HuH-7 (cell line): ENCODE measurements at places on chromosomes 1 and 21.

DNA sequence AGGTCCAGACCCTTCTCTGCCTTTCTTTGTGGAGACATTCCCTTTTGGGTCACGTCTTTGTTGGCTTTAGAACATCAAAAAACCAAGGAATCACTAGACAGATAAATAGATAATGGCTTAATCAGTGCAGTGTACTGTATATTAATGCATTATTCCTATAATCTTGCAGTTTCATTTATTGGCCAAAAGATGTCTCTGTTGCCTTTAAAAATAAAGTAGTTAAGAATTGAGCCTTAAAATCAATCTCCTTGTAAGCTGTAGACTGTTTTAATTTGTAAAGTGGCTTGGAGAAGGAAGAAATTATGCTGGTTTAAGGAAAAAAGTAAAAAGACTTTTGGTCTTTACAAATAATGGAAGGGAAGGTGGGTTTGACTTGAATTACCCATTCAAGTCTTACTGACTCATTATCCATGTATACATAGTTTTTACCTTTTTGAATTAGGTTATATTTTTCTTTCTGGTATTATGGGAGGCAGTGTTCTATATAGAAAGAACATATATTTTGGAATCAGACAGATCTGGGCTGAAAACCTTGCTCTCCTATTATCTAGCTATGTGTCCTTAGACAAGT, 84.6 kb downstream of the VPS13D start:
- DNase-seq = peak; percentile 18

DNA sequence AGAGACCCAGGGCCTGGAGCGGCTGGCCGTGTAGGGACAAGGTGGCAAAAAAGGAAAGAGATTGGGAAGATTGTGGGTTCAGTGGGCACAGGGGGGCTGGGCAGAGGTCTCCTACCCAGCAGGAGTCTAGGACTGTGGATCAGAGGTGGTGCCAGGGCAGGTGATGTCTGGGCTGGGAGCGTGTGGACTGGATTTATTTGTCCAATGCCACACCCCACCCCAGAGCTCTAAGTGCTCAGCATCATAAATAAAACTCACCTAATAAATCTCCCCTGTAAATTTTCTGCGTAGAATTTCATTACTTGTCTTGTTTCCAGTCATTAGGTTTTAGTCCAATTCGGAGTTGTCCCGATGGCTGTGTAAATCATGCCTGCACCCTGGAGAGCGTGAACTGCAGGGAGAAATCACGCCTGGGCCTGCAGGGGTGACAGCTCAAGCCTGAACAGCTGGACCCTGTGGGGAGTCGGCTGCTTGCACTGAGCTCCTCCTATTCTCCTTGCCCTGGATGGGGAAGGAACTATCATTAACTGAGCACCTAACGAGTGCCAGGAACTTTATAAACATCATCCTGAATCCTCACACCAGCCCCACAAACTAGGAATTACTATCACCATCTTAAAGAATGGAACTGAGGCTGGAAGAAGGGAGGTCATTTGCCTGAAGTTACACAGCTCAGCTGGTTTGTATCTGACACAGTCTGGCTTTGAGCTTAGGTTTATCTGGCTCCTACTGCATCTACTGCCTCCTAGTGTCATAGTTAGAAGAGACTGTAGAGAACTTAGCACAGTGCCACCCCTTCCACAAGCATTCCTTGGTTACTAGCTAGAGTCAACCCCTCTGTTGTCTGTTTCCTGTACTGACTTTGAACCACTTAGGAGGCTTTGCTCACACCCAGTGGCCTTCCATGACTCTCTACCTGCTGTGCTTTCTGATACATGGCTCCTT, 25.0 kb upstream of the POU3F1 start:
- peak; percentile 45 for DNase-seq

DNA sequence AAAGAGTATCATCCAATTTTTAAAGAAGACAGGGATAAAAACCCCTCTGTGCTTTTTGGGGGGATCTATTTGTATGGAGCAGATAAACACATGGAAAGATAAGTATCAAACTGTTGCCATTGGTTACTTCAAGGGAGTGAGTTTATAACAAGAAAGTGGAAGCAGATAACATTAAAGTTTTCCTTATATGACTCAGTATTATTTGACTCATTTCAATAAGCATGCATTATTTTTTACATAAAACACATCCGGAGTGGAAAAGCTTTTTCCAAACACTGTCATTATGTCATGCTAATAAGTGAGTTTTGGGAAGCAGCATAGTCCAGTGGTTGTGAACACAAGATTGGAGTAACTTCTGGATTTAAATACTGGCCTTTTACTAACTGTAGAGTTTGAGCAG, 452.2 kb downstream of the LTN1 start:
- DNase-seq = no peak

- DNase-seq = no peak
Observed at GRCh38 chr1:15020943-15021745, 132.4 kb upstream of the TMEM51 start.

DNA sequence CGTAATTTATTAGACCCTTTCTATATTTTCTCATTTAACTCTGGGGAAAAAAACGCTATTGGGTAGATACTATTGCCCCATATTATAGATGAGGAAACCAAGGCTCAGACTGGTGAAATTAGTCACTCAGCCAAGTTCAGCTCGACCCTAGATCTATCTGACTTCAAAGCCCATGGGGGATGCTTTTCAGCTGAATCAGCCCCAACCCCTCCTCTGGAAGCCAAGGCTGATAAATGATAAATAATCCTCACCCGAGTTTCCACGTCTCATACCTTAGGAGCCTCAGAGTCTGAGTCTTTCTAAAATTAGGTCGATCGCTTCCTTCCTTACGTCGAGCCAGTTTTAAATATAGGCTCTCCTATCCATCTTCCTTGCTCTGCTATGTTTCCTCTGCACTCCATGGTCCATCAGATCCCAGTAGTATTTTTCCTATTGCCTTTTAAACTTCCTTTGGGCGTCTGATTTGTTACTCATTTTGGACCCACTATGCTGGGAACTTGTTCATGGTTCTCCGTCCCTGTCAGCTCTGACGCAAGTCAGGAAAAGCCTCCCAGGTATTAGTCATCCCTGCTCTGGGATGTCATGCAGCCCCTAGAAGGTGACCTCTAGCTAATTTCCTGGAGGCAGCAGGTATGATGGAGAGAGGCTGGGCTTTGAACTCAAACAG, 122.8 kb downstream of the PLPP3 start:
- no peak for DNase-seq

DNA sequence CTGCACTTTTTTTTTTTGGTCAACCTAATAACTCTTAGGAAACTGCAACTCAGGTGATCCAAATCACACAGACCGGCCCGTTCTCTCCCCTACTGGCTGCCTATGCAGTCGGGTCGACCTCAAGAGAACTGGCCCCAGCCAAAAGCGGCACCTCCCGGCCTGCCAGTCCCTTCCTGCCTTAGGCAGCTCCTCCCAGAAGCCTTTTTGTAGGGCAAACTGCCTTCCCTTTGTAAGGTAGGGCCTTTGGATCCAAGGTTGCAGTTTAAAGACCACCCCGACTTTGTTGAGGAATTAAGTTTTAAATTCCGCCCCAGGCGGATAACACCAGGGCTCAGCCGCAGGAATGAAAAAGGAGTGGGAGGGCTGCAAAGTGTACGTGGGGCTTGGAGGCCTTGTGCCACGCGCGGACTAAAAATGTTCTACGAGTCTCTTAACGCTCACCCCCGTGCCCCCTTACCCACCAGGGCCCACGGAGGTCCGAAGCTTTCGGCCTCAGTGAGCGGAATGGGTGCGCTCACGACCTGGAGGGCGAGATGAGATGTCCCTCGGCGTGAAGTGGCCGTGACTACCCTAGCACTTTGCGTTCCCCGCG, 642 bp upstream of the ST3GAL3 start:
- no peak for DNase-seq

DNA sequence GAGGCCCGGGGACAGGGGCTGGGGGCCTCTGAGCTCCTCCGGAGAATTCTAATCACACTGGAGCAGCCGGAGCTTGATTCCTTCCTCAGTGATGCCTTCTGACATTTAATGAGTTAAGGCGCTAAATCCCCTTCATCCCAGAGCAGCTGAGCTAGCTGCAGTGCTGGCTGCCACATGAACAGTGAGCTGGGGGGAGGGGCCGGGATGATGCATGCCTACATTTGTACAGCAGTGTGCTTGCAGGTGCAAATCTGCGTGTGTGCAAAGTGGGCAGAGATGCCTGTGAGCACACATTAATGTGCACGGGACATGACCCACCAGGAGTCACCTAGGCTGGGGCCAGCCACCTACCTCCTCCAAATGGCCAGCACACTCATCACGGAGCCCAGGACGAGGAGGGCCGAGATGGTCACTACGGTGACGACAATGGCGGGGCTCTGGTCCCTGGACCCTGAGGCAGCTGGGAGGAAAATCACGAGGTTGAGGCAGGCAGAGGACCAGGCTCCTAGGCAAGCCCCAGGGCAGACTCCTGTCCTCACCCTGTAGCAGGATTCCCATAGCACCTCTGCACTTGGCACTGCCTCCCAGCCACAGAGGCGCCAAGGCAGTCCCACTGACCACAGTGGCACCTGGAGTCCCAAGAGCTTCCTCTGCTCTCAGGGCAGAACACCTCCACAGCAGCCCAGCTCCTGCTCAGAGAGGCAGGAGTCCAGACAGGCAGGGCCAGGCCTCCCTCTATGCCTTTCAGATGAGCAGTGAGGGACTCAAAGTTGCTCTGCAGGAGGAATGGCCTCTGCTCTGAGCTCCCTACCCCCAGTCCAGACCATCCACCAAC, 34.7 kb downstream of the CDCA8 start:
- DNase-seq = no peak

DNA sequence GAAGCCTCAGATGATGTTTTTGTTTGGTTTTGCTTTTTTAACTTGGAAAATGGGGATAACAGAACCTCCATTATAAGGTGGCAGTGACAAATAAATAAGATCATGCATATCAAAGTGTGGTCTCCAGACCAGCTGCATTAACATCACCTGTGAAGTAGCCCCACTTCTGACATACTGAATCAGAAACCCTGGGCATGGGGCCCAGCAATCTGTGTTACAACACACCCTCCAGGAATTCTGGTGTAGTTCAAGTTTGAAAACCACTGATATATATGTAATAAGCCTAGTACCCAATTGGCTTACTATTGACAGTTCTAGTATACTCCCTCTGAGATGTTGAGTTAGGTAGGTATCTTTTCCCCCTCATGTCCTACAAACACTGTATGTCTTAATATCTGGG, 24.1 kb upstream of the RNF19B start:
- no peak for DNase-seq

DNA sequence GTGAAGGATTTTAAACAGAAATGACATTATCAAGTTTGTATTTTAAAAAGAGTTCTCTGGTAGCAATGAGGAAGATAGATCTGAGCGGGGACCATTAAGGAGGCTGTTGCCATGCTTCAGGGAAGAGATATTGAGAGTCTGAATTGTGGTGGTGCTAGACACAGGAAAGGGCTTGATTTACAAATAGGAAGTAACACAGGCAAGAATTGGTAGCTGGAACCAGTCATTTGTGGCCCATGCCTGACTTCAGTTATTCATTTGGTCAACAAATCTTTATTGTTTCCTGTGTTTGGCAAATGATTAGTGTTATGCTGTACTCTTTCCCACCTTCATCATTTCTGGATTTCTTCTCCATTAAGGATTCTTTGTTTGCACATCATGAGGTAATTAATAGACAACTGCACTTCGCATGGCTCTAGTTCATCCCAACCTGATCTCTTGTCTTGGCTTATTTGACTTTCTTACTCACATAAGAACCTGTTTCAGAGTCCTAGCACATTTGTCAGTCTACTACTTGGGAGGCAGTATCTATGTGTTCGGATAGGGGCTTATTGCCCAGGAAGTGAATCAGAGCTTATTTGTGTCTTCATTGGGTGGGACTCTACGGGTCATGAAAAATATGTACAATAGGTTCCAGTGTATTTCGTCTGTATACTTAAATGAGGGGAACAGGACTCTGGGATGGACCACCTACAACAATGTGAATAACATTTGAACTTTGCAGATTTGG, 32.3 kb downstream of the EEIG2 start:
- DNase-seq = no peak
